ENCODE measurements at places on chromosomes 1 and 21.

GRCh38 chr21:43965911-43966585 is 46.1 kb upstream of the TRAPPC10 start:
- no peak for DNase-seq

GRCh38 chr1:74422421-74423292 is 89.8 kb downstream of the LRRC53 start:
- DNase-seq: no peak

- no peak for DNase-seq
Measured at GRCh38 chr1:223057569-223058093, 85.4 kb downstream of the TLR5 start.

DNA sequence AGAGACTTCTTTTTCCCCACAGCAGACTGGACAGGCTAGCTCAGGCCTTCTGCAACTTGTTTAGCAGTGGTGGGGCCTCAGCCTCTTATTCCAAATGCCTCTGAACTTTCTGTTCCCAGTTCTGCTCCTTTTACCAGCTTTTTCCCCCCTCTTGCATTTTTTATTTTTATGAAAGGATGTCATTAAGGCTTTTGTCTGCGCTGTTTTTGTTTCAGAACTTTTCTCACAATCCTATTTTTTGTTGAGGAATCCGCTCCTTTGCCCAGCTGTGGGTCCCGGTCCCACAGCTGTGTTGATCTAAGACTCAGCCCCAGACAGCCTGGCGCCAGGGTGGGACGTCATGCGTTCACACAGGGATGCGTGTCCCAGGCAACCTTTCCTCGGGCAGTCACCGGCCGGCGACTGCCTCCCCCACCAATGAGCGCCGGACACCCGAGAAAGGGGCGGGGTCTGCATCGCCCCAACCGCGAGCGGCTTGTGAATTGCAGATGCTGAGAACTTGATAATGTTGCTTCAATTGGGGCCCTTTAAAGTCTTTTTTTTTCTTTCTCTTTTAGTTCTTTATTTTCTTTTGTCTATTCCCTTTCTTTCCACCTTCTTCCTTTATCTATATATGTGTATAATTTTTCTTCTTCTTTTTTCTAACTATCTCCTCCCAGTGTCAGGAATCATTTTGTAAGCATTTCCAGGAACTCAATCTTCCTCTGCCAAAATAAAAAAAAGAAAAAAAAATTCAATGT is 3.0 kb upstream of the ID3 start:
- peak; percentile 100 for DNase-seq

DNA sequence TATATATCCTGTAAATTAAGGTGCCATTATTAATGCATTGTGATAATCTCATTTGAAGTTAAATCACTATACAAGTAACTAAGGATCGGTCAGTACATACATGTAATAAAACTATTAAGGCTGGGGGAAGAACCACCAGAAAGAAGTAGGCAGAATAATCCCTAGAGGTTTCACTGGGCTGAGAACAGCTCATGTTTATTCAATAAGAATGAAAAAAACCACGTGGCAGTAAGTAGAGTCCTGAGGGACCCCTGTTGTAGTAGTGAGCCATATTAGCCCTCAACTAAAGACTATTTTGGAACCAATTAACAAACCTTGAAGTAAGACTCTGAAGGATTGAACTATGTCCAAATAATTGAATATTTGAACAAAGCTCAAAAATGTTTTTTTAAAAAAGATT is 46.9 kb upstream of the ADAM30 start:
- DNase-seq: no peak

DNA sequence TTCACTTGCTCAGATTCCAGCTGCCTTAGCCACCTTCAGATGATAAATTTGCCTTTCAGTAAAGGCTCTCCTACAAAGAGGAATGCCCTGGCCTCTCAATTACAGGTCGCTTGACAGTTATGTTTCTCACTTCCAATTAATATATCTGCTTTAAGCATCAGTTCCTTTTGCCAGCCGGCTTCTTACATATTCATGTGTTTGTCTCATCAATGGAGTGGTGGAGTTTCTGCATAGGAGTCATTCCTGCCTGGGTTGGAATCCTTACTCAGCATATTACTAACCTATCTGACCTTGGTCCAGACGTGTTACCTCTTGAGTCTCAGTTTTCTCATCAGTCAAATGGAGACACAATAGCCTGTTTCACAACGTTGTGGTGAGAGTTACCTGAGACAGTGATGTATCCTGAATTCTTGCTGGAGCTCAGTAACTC is 9.4 kb upstream of the SESN2 start:
- no peak for DNase-seq

GRCh38 chr1:191490303-191490702 is 668.0 kb upstream of the RGS18 start:
- no peak for DNase-seq

All from EH (cell line).